ENCODE measurements at places on chromosomes 16 and 17. TPM values are rescaled to one million over a fixed set of nuclear protein-coding genes. Genes with fewer than 3 reads are reported as not detected.
A peak's percentile ranks its signal among the peaks of the same experiment; 100 is the strongest.

Gene BLTP2
- total RNA-seq: 70.3 TPM

DNA sequence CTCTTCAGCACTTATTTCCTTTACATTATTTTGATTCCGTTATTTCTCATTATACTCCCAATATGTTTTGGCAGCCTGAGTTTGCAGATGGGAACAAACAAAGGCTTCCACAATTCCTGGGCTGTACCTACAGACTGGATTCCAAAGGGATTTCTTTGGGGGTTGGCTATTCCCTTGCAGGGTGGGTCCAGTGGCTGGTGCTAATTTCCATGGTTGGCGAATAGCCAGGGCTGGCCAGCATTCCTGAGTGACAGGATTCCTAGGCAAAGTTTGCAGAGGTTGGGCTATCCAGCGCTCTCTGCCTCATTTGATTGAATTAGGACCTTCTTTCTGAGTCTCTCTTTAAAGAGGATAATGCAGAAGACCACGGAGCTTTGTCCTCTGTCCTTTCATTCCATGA, 207.4 kb downstream of the MAF start:
- DNase-seq: no peak

DNA sequence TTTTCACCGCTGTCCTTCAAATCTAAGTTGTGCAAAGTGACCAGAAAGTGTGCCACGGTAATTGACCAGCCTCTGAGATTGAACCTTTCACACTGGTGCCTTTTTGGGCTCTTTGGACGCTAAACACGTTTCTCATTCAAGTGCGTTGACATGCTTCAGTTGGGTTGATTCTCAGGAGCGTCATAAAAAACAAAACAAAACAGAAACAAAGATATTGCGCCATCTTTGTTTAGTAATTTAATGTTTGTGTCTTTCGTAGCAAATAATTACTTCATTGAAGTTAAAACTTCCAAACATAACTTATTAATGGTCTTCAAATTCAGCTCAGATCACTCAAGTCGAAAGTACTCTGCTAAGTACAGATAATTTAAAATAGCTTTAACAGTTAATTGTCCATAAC, 80.2 kb downstream of the OR1D5 start:
- DNase-seq: no peak

DNA sequence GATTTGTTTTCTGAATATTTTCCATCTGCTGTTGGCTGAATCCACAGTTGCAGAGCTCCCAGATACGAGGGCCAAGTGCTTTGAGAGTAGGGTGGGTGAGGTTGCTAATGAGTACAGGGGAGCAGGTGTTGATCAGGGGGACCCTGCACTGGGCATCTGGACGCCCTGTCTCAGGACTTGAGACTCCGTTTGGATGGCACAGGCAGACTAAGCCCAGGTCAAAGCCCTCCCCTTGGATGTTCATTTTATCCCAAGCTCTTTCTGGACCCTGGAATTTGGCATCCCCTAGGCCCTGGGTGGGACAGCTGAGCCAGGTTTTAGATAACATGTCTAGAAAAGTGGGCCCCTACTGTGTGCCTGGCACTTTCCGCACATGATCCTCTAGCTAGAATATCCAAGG, 12.1 kb downstream of the USP6 start:
- peak; percentile 2 for DNase-seq

- no peak for DNase-seq
These were observed 15.0 kb downstream of the TBKBP1 start for GRCh38 chr17:47708864-47709541.

GRCh38 chr17:79065105-79065670, 9.4 kb upstream of the ENGASE start:
- no peak for DNase-seq

Gene HS3ST2
- total RNA-seq: 2.3 TPM

Gene NLE1
- 8.2 TPM for total RNA-seq

Gene HOXB9
- not detected for total RNA-seq

DNA sequence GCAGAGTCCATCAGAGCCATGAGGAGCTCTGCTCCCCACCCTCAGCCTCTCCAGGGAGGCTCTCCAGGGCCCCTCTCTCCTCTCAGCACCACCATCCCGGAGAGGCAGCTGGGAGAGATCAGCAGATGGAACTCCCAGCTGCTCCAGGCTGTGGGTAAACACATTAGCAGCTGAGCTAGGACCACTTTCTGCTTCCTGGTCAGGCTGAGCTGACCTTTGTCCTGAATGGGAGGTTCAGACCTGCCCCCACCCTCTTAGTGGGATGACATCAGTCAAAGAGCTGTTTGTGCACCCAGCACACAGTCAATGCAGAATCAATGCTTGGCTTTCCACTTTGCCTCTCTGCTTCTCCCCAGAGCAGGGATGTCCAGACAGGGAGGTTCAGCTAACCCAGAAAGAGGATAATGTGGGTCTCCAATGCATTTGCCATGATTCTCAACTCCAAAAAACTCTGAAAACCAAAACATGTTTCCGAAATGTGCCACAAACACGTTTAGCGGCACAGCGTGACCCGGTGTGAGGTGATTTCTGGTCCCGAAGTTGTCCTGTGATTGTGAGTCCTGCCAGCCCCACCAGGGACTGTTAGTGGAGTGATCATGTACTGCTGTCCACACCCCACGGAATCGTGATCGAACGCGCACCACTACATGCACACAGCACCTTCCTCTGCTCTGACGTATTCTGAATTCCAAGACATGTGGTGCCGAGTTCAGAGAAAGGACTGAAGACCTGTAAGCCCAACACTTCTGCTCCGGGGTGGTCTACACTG, 6.7 kb downstream of the GPR142 start:
- DNase-seq: no peak

- no peak for DNase-seq
These were observed 15.6 kb downstream of the TRAF4 start for GRCh38 chr17:28759256-28759865.

- no peak for DNase-seq
These were observed 5.4 kb upstream of the NFATC3 start for GRCh38 chr16:68079626-68080344.

DNA sequence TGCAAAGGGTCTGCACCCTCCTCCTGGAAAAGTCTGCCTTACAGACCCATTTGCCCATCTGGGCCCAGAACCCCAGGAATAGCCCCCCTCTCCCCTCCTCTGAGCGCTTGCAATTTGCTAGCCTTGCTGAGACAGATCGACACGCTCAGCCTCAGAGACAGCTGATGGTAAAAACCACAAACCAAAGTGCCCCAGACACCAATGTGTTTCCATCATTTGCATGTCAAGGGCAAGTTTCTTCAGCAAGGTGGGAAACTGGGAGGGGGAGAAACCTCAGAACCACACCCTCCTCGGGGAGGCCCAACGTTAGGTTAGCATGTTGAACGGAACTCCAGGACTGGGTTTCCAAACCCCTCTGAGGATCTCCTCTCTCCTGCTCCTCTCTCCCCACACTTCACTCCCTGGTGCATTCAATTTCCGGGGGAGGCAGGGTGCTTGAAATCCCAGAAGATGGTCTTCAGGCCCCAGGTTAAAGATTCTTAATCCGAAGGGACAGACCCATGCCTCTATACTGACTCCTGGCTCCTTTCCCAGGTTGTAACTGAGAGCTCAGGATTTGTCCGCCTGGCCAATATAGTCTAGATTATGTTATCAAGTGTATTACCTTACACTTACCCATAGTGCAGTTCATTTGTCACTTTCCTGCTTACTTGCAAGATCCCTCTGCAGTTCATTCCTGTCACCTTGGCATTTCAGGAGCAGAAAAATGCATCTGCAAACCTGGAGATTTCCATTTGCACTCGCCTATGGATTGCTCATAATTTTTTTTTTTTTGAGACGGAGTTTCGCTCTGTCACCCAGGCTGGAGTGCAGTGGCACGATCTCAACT, 1.3 kb upstream of the CUEDC1 start:
- no peak for DNase-seq

- DNase-seq: no peak
These were observed 2.4 kb downstream of the NDRG4 start for GRCh38 chr16:58502217-58502921.

Gene CCDC144A
- total RNA-seq: 0.82 TPM

GRCh38 chr16:54318941-54319340, 32.4 kb upstream of the IRX3 start:
- DNase-seq: no peak

GRCh38 chr16:67701420-67701819, 17.7 kb downstream of the GFOD2 start:
- DNase-seq: no peak

Gene HEXIM2
- 6.8 TPM for total RNA-seq

DNA sequence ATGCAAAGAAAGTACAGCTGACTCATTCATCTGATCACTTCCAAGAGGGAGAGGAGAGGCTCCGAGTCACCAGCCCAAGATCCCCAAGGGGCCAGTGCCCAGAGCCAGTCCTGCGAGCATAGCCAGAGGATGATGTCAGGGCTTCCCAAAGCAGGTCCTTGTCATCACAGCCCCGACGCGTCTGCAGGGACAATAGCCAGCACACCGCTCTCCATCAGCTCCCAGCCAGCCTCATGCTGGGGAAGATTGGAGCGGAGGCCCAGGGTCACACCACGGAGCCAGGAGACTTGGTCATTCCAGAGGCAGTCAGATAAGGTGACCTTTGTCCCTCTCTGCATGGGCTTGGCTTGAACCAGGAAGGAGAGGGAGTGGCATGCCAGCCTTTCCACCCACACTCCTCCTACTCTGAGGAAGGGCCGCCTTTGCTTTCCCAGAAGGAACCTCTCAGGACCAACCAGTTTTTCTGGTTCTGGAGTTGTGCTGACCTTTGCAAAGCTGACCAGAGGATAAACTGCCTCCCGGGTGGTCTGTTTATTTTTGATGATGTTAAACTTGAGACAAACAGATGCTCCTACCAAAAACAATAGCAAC, 58.3 kb upstream of the ARHGAP44 start:
- peak; percentile 81 for DNase-seq

Gene SLC13A2
- total RNA-seq: not detected

Gene SLC9A5
- total RNA-seq: 1.5 TPM

Gene CD300LG
- total RNA-seq: 30.4 TPM

DNA sequence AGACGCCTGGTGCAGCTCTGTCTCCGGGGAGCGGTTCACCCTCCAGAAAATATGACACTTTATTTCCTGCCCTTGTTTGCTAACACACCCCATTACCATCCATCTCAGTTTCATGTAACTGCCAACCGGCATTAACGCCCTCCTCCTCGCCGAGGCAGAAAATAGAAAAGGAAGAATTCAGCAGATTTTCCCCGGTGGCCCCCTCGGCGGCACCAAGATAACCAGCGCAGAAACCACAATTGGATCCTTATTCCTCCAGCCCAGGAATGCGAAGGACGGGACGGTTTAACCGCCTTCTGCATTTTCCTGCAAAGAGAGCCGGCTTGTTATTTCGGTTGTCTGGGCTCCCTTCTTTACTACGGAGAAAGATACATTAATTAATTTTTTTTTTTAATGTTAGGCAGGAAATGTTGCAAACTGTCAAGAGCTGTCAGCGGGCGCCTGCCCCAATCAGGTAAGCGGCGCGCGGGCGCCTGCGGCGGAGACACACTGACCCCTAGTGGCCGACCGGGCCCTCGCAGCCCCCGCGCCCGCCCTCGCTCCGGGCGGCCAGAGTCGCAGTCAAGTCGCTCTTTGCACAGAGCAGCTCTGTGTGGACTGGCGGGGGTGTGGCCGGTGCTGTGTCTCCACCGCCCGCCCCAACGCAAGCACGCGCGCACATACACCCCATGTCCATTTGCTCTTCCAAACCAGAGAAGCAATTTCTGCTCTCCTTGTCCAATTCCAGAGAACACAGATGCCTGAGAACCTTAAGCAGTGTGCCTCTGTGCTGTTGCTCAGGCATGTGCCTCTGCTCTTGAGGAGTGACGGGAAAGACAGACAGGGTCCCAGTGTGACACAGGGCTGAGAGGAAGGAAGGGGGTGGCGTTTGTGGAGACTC, 53.6 kb downstream of the C17orf67 start:
- peak; percentile 82 for DNase-seq

- DNase-seq: no peak
These were observed 361.0 kb upstream of the PMFBP1 start for GRCh38 chr16:72532906-72533410.

GRCh38 chr17:30933966-30934365, 12.2 kb downstream of the ADAP2 start:
- no peak for DNase-seq

GRCh38 chr17:67435122-67435521, 58.0 kb downstream of the PITPNC1 start:
- DNase-seq: no peak

- DNase-seq: peak; percentile 69
These were observed 208.2 kb downstream of the C16orf78 start for GRCh38 chr16:49581630-49582298.

Gene ACSM3
- 15.8 TPM for total RNA-seq
